ENCODE measurements at places on chromosomes 1 and 21.

GRCh38 chr1:119731060-119731459 lies 19.3 kb downstream of the PHGDH start:
- no peak for DNase-seq

DNA sequence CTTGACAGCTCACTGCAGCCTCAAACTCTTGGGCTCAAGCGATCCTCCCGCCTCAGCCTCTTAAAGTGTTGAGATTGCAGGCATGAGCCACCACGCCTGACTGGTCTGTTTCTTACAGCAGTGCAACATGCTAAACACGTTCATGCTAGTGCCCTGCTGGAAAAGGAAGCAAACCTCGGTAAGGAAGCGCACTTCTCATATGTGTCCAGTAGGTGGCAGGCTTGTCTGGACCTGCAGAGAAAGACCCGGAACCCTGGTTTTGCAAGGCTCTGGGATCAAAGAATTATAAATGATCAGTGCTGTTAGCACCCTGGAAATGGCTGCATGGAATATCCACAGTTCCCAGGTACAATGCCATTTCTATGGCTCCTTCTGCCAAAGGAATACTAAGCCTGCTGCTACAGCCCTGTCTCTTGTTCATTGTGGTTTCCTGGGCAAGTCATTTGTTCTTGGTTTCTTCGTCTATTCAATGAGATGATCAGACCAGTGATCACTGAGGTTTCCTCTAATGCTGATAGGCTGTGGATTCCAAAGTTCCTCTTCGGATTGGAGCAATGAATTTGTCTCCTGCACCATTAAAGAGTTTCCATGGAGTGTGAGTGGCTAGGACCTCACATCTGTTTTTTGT lies 15.9 kb downstream of the RNU5D-1 start:
- DNase-seq: peak; percentile 85

DNA sequence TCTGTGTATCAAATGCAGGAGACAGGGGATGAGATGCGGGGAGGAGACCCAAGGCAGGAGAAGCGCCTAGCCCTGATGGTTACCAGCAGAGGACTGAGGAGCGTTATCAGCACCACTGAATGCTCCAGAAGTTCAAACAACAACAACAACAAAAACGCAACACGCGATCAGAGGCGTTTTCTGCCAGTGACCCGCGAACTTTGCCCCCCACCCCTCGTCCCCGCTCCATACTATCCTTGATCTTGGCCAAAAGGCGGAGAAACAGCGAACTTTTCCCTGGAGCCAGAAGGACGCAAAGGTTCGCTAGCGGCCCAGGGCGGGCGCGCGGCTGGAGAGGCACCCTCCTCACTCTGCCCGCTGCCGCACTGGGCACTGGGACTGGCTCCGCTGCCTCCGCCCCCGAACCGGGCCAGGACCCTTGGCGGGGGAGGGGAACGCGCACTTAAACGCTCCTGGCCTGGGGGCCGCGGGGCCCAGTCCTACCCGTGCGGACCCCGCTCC lies 699 bp downstream of the ECHDC2 start:
- no peak for DNase-seq

DNA sequence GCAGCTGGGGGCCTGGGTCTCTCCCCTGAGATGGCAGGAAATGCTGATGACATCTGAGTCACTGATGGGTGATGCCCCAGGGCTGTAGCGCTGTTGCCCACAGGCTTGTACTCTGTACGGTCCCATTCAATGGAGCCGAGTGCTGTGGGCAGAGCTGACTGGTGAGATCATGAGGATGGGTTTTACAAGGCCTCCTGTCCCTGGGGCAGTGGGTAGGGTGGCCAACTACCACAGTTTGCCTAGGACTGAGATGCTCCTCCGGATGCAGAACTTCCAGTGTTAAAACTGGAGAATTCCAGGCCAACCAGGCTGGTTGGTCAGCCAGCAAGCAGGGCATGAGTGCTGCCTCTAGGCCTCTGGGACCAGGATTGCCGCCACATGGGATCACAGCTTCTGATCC lies 9.2 kb downstream of the PHLDA3 start:
- DNase-seq: no peak

DNA sequence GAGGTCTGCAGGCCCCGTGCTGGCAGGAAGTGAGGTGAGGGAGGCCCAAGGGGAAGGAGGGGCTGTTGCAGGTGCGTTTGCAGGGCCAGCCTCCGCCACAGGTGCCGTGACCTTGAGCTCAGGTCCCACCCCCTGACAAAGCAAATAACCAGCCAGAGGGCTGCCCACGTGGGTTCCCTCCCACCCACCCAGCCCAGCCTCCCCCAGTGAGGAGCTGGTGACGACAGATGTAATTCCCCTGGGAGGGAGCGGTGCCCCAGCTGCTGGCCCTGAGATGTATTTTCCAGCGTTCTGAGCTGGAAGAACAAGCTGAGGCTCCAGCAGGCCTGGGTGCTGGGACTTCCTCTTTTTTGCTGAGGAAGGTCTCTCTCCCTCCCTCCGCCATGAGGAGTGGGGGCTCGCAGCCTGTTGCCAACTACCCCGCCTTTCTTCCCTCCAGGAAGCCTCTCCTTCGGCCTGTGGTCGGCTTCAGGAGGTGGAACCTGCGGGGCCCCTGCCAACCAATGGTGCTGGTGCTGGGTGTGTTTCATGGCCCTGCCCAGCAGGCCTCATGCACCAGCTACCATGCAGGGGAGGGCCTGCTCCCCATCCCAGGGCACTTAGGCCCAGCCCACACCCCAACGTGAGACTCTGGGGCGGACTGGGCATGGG lies 153.2 kb downstream of the PRDM16 start:
- DNase-seq: no peak

GRCh38 chr1:244159646-244160045 lies 108.6 kb downstream of the ZBTB18 start:
- no peak for DNase-seq

- DNase-seq: no peak
Measured at GRCh38 chr1:210234329-210234757, 1.7 kb downstream of the SERTAD4 start.

- peak; percentile 55 for DNase-seq
Measured at GRCh38 chr1:8314346-8315280, 3.3 kb upstream of the SLC45A1 start.

DNA sequence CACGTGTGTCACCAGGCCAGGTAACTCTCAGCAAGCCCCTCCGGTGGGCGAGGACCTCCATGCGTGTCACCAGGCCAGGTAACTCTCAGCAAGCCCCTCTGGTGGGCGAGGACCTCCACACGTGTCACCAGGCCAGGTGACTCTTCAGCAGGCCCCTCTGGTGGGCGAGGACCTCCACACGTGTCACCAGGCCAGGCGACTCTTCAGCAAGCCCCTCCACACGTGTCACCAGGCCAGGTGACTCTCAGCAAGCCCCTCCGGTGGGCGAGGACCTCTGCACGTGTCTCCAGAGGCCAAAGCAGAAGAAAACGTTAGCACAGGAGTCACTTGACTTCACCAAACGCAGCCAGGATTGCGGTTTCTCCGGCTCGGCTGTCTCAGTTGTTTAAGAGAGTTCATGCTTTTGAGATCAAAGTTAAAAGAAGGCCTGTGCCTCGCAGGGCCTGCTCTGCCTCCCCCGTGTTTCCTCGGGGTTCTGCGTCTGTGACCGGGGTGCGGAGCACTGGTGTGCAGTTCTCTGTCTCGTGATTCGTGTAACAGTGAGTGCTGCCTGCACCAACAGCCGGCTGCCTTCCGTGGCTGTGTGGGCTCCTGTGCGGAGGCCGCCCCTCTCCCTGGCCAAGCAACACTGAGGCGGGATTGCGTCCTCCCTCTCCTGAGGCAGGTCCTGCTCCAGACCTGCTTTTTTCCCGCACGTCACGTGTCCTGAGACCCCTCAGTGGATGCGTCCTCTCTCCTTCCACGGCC lies 56.6 kb downstream of the PRKCZ start:
- DNase-seq: no peak

- DNase-seq: no peak
Measured at GRCh38 chr1:96414598-96414997, 307.0 kb upstream of the PTBP2 start.

DNA sequence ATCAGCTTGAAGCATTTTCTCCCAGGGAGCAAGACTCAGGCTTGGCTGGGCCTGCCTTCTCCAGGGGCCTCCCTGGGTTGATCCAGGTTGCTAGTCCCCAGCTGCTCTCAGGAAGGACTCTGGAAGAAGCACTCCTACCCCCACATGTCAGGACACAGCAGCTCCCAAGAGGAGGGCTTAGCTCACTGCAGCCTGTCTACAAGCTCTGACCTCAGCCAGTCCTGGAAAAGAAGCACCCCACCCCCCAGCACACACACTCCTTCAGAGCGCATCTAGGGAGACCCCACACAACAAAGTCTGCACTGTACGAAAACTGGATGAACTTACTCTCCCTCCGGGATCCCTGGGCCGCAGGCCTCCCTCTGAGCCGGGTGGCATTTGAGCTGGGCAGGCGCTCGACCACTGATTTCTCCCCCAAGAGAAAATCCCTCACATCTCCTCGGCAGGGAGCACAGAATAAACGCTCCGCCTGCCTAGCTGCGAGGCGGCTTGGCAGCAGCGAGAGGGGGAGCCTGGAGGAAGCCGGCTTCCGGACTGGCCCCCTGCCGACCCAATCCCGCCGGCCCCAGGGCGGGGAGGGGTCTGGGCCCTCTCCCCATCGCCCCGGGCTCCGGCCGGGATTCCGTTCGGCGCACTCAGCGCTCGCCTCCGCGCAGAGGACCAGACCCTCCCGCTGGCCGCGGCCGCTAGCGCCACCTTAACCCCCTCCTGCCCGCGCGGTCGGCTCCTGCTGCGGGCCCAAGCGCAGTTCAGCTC lies at the start of gene KCNA2:
Gene KCNA2 (minus strand): TSS at position 458 of the 756 bp plus-strand sequence. CDS start 1,576 bp downstream, outside the sequence.
- DNase-seq: peak; percentile 34

DNA sequence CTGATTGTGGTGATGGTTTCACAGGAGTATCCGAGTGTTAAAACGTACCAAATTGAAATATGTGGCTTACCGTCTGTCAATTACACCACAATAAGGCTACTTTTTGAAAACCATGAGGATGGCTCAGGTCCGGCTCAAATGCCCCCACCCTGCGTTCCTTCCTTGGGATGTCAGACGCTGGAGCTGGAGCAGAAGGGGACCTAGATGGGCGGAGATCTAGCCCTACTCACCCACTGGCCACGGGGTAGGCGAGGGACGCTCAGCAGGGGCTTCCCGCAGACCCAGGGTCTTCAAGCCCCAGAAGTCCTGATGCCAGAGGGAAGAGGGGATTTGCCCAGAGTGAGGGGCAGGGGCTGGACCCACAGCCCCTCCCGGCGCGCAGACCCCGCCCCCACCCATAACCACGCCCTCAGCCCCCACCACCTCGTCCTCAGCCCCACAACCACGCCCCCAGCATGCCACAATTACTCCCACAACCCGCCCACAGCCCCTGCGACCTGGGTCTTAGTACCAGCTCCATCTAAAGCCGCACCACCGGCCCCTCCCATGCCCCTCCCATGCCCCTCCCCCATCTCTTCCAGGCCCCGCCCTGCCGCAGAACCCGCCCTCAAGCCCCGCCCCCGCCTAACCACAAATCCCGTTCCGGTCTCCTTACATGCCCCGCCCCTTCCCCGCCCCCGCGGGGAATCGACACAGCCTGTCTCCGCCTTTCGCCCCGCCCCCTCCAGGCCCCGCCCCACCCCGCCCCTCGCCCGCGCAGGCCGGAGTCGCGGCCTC lies at the start of gene LRRC3:
Gene LRRC3 (plus strand): TSS at position 764 of the 777 bp plus-strand sequence. CDS start 1,135 bp downstream, outside the sequence.
- peak; percentile 95 for DNase-seq

GRCh38 chr21:29124645-29125044 lies 5.8 kb upstream of the MAP3K7CL start:
- no peak for DNase-seq

DNA sequence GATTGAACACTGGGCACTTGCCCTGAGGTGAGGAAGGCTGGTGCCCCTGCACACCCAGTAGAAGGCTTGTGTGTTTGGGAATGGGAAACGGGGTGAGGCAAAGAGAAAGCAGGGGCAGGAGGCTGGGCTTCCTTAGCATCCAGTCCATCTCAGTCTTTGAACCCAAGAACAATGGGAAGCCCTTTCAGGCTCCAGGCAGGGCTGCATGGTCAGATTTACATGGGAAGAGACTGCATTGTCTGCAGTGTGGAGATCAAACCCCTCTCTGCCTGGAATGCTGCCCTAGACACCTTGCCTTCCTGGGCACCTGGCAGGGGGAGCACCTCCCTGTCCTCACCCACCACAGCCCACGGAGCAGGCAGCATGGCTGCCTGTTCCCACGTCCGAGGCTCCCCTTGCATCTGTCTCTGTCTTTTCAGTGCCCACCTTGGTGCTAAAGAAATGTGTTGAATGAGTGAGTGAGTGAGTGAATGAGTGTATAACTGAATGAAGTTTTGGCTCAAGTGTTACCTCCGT lies 268.5 kb downstream of the GRIK3 start:
- no peak for DNase-seq

GRCh38 chr1:238063454-238063853 lies 172.7 kb upstream of the ZP4 start:
- no peak for DNase-seq

DNA sequence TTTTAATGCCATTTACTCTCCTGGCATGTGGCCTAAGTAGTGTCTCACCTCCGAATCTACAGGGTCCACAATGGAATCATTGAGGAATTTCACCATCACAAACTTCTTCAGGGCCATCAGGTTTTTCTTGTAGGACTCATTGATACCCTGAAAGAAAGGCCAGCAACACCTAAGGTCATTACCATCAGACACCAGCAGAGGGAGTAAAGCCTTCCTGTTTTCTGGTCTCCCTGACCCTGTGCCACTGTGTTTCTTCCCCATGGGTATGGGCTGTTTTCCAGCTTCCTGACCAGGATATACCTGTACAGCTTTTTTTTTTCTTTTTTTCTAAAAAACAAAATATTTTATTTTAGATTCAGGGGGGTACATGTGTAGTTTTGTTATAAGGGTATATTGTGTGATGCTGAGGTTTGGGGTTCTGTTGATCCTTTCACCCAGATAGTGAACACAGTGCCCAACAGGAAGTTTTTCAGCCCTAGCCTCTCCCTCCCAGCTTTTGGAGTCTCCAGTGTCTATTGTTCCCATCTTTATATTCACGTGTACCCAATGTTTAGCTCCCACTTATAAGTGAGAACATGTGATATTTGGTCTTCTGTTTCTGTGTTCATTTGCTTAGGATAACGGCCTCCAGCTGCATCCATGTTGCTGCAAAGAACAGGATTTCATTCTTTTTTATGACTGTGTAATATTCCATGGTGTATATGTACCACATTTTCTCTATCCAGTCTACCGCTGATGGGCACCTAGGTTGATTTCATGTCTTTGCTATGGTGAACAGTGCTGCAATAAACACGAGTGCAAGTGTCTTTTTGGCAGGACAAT lies 18.3 kb downstream of the PPT1 start:
- no peak for DNase-seq

DNA sequence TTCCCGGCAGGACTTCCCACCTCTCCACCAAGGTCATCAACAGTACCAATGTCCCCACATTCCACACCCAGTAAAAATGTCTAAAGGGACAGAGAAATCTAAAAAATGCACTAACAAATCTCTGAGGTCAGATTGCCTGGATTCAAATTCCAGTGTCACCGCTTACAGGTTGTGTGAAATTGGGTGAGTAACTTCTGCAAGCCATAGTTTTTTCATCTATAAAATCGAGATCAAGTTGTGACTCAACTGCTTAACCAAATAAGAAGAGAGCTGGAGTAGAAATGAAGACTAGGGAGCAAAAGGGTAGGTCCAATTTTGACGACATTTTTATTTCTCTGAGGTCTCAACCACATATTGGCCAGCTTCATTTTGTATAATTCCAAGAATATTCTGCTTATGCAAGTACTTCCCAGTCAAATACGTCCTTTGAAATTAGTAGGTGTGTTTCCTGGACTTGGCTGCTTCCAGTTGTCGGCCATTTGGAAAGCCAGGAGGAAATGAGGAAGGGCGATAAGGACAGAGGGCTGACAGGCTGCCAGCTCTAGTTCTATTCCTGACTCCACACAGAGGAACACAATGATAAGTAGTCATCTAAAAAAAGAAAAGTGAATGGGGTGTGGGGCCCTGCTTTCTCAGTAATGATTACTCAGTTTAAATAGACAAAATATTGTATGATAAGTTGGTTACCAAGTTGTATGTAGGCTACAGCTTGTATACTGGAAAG lies 57.7 kb upstream of the ZC3H11B start:
- DNase-seq: no peak
